ENCODE measurements at places on chromosomes 3 and 15.

- DNase-seq = no peak
Measured at GRCh38 chr3:31858439-31858838, 122.6 kb downstream of the OSBPL10 start.

GRCh38 chr3:141553055-141553454, 66.2 kb downstream of the RASA2 start:
- no peak for DNase-seq

DNA sequence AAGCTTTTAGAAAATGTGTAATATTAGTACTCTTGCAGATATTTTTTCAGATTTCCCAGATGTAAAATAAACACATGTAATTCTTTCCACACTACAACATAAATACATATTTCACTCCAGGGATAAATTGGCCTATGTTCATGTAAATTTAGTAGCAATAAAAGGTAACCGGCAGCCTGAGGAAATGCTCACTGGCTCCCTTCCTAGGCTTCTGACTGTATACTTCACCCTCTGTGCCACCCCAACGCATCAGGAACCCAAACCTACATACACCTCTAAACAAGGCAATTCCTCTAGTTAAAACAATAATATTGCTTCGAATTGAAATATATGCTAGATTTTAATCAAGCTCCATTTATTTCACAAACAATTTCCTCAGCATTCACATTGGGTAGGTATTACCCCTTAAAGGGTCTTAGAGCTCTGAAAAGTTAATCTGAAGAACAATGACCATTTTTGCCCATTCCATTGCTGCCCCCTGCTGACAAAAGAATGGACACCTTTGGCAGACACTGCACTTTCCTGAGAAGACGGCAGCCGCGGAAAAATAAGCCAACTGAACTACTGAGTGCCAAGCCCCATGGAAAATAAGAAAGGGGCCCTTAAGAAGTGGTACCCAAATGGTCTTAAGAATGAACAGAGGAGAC, 212.5 kb downstream of the OSBPL10 start:
- no peak for DNase-seq

DNA sequence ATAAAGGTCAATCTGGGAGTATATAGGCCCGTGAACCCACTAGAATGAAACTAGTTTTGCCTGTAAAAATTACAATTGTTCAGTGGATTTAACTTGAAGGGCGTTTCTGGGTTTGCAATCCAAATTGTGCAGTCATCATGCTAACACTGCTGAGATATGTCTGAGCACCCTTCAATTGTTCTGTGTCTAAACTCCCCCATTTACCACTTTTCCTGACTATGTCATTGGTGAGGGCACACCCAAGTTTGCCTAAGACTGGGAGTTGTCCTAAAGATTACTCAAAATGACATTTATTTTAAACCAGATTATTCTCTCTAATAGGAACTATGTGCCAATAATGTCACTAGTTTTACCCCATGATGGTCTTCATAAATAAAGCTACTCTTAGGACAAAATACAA, 54.6 kb downstream of the EMC4 start:
- no peak for DNase-seq

GRCh38 chr3:151550642-151551041, 89.8 kb upstream of the IGSF10 start:
- DNase-seq = no peak

DNA sequence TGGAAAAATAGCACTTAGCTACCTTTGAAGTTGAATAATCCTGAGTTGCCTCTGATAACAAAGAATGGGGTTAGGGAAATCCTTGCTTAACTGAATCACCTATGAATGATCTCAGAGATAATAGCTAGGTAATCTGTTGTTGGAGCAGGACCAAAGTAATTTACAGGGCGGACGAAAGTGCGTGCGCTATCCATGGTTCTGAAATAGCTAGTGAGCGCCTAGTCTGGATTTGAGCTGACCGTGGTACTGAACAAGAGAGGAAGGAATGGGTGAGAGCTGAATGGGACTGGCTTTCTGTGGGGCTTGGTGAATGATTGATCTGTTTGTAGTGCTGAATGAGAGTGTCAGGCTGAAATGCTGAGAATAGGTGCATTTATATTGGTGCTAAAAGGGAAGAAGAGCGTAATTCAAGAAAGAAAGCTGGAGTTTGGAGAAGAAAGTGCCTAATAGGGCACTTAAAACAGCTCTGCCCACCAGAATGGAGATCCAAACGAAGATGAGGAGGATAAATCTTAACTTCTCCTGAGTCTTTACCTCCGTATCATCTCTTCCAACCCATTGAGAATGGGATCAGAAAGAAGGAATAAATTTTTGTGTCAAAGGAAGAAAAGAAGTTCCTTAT, 10.1 kb downstream of the SCN10A start:
- DNase-seq = no peak

DNA sequence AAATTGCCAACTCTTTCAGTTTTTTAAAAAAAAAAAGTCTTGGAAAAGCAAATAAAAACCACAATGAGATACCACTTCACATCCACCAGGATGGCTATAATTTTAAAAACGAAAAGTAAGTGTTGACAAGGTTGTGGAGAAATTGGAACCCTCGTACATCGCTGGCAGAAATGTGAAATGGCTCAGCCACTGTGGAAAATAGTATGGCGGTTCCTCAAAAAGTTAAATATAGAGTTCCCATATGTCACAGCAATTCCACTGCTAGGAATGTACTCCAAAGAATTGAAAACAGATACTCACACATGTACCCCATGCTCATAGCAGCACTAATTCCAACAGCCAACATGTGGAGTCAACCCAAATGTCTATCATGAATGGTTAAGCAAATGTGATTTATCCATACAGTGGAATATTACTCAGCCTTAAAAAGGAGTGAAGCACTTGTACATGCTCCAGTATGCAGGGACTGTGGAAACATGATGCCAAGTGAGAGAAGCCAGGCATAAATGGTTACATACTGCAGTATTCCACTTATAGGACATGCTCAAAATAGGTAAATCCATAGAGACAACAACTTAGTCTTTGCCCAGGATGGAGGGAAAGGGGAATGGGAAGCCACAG, 73.8 kb upstream of the PCSK6 start:
- DNase-seq = no peak

DNA sequence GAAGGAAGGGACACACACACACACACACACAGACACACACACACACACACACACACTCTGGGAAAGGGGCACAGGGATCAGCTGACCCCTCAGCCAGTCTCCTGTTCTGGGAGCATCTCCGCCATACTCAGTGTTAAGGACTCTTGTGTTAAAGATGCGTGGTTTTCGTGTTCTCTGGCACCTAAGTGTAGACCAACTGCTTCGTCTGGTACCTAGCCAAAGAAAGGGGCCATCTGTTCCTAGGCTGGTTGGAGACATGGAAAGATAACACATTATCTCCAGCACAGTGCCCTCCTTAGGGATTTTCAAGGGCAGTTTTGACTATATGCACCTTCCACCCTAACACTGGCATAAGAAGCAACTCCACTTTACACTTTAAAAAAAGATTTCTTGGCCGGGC, 65.1 kb downstream of the EPHB1 start:
- no peak for DNase-seq

DNA sequence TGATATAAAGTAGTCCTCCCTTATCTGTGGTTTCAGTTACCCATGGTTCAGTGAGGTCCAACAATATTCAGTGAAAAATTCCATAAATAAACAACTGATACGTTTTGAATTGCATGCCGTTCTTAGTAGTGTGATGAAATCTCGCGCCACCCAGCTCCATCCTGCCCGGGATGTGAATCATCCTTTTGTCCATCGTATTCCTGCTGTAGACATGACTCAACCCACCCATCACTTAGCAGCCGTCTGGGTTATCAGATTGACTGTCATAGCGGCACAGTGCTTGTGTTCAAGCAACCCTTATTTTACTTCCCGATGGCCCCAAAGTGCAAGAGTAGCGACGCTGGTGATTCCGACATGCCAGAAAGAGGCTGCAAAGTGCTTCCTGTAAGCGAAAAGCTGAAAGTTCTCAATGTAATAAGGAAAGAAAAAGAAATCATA, 48.0 kb upstream of the MEX3B start:
- no peak for DNase-seq

DNA sequence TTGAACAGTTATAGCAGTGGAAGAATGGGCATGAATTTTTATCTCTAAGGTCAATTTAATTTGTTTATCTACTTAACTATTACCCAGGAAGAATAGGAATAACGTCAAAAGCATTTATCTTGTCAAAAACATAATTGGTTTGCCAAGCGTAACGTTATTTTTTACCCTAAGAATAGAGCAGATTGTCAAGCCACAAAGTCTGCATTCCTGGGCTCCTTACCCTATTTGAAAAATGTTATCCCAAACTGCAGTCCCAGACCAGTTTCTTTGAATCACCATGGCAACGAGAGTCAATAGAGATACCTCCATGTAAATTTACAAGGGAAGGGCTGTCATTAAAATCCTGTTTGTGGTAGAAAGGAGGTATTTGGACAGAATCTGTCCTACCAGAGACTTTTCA, 61.1 kb downstream of the CPNE4 start:
- no peak for DNase-seq

DNA sequence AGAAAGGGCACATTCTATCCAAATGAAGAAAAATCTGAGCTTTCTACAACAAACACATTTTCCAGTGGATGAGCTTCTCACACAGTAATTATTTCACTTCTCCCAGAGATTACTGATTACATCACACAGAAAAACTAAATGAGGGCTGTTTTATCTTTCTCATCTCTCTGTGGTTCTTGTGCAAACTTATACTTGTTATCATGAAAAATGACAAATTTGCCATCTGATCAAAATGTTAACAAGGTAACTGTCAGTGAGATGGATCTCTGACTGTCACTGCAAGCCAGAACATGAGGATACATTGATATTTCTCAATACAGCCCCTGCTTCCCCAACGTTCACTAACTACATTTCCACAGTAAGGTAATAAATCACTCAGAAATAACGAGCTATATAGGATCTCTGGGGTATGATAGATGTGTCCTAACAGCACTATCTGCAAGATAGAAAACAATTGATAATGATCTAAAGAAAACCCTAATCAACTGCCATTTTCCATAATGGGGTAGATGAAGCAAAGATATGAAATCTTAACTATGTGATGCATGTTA, 829.3 kb upstream of the CFAP20DC start:
- no peak for DNase-seq

- peak; percentile 97 for DNase-seq
Measured at GRCh38 chr3:48685603-48686511, at the start of gene NCKIPSD. Gene NCKIPSD (minus strand): TSS chr3:48685915. CDS start chr3:48685807, 108 bp downstream.

DNA sequence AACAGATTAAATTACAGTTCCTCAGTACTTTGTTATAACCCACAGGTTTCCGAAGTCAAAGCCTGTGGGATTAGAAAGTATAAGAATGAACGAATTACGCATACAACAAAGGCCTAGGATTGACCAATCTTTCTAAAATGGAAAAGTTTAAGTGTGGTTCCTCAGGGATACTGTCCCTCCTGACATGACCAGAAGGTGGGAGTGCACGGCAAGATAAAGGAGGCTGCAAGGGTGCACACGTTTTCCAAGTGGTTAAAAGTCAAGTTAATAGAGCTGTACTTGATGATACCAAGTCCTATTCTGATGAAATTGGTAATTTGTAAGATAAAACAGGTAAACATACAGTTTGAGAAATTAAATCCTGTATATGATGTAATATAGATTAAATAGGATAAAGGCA, 96.2 kb downstream of the ALDH1A2 start:
- no peak for DNase-seq

DNA sequence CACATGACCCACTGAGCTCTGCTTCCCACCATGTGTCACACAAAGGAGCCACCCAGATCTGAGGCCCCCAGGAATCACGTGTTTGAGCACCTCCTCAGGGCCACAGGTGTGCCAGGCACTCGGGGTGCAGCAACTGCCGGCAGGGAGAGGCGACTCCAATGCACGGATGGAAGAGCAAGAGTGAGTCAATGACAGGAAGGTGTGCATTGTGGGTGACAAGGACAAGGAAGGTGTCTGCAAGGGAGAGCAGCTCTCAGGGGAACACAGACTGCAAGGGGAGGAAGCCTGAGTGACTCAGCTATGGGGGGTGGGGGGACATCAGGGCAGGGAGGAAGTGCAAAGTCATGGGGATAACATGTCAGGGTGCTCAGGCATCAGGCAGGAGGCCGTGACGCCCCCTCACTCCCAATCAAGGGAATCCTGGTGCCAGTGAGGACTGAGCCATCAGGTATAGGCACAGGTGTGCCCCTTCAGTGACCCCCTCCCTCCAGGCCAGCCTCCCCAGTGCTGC, 67.4 kb downstream of the NUP210 start:
- no peak for DNase-seq

- no peak for DNase-seq
Measured at GRCh38 chr3:66450390-66451022, 50.3 kb downstream of the LRIG1 start.

DNA sequence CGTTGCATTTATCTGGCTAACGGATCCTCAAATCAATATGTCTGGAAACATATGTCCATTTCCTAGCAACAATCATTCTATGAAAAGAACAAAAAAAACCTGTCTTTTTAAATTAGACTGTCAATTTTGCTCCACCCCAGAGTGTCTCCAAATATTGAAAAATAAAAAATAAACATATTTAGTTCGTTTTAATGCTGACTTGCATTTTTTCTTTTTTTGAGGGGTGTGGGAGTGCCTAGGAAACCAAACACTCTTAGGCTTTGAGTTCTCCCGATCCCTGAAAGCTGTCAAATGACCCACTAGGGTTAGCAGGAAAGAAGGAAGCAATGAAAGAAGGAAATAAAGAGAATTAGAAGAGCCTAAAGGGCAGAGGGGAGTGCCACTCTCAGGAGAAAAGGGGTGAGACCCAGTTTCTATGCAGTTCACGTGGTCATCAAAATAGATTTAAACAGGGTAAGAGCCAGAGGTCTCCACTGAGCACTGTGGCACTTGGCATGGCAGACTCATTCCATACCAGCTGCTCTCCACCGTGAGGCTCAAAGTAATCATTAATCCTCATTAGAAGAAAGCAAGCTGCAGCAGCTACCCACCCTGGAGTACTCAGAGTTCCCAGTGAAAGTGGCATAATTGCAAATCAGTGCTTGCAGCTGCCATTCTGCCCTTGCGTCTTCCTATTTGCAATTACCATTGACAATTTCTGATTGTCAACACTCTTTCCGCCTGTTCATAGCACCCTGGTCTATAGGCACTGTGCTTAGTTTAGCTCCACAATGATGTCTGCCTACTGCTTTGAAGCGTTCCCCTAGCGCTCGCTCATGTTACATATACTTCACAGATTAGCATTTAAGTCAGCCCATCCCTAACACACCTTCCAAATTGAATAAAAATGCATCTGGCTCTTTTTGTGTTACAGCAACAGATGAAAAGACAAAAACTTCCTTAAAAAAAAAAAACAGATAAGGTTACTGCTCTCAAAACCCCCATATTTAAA, 32.3 kb downstream of the PDZRN3 start:
- DNase-seq = no peak

DNA sequence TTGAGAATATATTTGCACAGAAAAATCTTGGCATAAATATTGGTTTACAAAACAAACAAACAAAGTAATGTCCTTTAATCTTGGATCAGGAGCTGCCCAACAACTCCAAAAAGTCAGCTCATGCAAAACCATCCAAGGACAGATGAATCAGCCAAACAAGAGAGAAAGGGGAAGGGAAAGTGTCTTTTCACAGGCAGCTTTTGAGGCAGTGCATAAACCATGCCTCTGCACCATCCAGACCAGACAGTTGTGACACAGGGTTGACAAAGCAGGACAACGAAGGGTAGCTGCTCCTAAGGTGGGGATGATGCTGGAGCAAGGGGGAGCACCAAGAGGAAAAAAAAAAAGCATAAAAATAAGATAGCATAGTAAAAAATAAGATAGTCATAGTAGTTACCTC, 8.7 kb downstream of the CD86 start:
- no peak for DNase-seq

Measured in frontal cortex (tissue), 4 donors.